Occipital lobe (tissue), 3 donors: ENCODE measurements at places on chromosomes 13 and 19.

- no peak for DNase-seq
Observed at GRCh38 chr13:95553581-95554385, 1.3 kb downstream of the CLDN10 start.

DNA sequence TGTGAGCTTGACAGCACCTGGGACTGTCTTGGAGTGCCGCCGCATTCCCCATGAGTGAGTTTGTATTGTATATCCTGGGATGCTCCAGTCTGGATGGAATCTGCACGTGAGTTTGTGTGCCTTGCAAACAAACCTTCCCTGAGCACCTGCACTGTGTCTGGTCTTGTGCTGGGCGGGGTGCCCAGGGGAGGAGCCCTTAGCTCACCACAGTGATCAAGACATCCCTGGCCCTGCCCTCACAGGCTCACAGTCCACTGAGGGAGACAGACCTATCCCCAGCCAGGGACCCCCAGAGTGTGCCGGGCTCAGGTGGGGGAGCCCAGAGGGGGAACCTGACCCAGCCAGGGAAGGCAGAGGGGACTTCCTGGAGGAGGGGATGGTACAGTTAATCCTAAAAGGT lies 1.7 kb upstream of the BCAM start:
- DNase-seq: no peak

GRCh38 chr13:34207872-34208271 lies 389.9 kb downstream of the RFC3 start:
- no peak for DNase-seq

DNA sequence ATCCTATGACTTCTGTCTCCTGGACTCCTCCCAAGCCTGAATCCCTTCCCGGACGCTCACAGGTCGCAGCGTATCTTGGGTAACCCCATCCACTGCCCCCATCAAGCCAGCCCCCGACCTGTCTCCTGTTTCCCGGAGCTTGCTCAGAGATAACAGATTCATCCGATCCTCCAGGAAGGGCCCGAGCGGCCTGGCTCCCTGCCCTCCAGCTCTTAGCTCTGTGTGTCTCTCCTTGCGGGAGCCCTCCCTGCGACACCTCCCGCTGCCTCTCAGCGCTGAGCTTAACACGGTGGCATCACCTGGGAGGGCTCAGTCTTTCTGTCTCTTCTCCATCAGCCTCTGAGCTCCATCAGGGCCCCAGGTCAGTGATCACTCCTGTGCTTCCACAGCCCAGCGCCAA lies 4.3 kb upstream of the TMEM255B start:
- DNase-seq: no peak

DNA sequence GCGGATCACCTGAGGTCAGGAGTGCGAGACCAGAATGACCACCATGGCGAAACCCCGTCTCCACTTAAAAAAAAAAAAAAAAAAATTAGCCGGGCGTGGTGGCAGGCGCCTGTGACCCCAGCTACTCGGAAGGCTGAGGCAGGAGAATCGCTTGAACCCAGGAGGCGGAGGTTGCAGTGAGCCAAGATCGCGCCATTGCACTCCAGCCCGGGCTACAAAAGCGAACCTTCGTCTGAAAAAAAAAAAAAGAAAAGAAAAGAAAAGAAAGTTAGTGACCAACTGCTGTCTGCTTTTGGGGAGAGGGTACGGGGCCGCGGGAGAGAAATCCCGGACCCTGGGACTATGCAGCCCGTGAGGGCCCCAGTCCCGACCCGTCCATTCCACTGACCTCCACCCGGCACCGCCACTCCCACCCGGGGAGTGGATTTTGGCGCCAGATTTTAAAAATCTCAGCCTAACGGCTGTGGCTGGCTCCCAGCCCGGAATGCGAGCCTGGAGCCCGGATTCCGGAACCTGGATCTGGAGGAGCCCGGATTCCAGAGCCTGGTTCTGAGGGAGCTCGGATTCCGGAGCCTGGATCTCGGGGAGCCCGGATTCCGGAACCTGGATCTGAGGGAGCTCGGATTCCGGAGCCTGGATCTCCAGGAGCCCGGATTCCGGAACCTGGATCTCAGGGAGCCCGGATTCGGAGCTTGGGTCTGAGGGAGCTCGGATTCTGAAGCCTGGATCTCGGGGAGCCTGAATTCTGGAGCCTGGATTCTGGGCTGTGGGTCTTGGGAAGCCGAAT lies 6.1 kb upstream of the LMNB2 start:
- DNase-seq: peak; percentile 87

DNA sequence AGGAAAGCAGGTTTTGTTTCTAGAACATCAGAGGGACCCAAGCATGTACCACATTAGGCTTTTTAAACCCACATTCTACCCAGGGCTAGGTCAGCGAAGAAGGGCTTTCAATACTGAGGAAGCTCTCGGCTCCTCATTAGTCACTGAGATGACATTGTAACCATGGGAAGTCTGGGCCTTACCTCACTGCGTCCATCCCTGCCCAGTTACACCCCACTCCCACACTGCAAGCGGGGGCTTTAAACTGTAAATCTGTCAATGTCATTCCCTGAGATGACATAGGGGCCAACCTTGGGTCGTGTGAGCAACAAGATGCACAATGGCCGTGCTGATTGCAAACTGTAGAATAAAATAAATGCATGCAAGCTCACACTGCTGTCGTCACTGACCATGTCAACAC lies 21.7 kb upstream of the TFDP1 start:
- DNase-seq: no peak
